Thyroid gland (tissue), 4 donors: ENCODE measurements at places on chromosomes 6 and 20. TPM values are rescaled to one million over a fixed set of nuclear protein-coding genes. Genes with fewer than 3 reads are reported as not detected.

GRCh38 chr6:118722829-118723813 lies 71.7 kb upstream of the CEP85L start:
- H3K4me3 ChIP-seq, result no peak overlapping the region
- no peaks in the 10 kb centered on the region for H3K27me3 ChIP-seq
- DNase-seq, result no peak
- H3K36me3 ChIP-seq, result no peaks in the 10 kb centered on the region
- no peaks in the 10 kb centered on the region for H3K4me1 ChIP-seq
- no peak overlapping the region for H3K27ac ChIP-seq

GRCh38 chr6:161748535-161749416 lies 474.9 kb upstream of the AGPAT4 start:
- no peak overlapping the region for H3K27ac ChIP-seq
- no peaks in the 10 kb centered on the region for H3K27me3 ChIP-seq
- no peak overlapping the region for H3K4me3 ChIP-seq
- DNase-seq, result peak; percentile 34
- H3K36me3 ChIP-seq, result no peaks in the 10 kb centered on the region

DNA sequence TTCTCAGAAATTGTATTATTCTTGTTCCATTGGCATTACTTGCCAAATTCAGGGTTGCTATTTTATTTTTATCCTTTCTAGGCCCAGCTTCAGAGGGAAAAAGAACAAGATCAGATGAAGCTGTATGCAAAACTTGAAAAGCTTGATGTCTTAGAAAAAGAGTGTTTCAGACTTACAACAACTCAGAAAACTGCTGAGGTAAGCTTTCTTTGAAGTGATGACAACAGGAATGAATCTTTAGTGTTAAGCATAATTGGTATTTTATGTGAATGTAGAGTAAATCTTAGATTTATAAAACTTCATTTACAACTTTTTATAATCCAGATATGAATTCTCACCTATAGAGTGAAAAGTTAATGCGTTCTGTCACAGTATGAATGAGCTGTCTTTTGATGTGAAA lies 58.4 kb downstream of the CEP57L1 start:
- no peaks in the 10 kb centered on the region for H3K36me3 ChIP-seq
- no peaks in the 10 kb centered on the region for H3K4me1 ChIP-seq
- no peak overlapping the region for H3K4me3 ChIP-seq
- no peak for DNase-seq
- no peak overlapping the region for H3K27ac ChIP-seq
- no peaks in the 10 kb centered on the region for H3K27me3 ChIP-seq

DNA sequence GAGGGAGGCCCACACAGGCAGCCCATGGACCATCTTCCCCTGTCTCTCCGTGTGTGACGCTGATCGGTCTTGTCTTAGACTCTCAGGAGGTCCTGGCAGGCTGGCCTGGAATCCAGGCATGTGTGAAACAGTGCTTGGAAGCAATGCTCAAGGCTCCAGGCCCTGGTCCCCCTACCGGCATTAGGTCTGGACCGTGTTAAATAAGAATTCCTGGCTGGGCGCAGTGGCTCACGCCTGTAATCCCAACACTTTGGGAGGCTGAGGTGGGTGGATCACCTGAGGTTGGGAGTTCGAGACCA lies 13.0 kb downstream of the IP6K3 start:
- DNase-seq, result no peak
- H3K4me3 ChIP-seq, result no peak overlapping the region
- H3K36me3 ChIP-seq, result peaks cover 17% of the 10 kb centered on the region
- H3K4me1 ChIP-seq, result peaks cover 41% of the 10 kb centered on the region
- H3K27ac ChIP-seq, result peak overlapping the region; percentile 66
- no peaks in the 10 kb centered on the region for H3K27me3 ChIP-seq

DNA sequence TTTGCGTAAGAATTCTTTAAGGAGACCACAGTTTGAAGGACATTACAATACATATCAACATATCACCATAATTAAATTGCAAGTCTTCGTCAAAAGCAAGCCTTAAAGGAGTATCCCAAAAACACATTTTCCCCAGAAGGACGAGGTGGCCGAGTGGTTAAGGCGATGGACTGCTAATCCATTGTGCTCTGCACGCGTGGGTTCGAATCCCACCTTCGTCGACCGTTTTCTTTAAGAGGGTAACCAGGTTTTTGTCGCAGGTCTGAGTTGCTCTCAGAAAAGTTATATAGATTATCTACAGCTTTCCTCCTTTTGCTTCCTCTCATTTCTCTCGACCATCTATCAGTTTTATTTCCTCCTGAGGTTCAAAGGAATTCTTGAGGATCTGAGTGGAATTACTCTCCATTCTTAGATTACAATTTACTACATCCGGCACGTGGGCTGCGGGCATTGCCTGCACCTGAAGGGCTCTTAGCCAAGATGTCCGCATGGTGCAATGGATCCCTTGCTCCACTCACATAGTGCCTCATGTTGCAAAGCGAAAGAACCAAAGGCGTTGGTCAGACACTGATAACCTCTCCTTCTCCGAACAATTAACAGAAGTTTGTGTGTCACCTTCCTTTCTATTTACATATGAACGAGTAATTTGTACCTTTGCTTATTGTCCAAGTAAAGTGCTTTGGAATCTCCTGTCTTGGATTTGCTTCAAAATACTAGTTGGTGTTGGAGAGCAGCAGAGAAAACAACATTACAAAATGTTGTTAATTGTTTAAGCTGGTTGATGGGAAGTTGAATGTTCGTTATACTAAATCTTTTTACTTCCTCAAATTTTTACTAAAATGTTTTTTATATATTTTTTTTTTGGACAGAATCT lies 14.0 kb downstream of the POM121L2 start:
- no peak overlapping the region for H3K4me3 ChIP-seq
- DNase-seq, result no peak
- no peak overlapping the region for H3K27ac ChIP-seq
- no peaks in the 10 kb centered on the region for H3K4me1 ChIP-seq
- H3K27me3 ChIP-seq, result peaks cover 38% of the 10 kb centered on the region

GRCh38 chr6:73139681-73140383 lies 85.5 kb downstream of the KHDC1L start:
- no peak overlapping the region for H3K4me3 ChIP-seq
- no peaks in the 10 kb centered on the region for H3K4me1 ChIP-seq
- no peak overlapping the region for H3K27ac ChIP-seq
- H3K36me3 ChIP-seq, result no peaks in the 10 kb centered on the region
- DNase-seq, result no peak

Gene CFAP206
- 3.7 TPM for total RNA-seq

Gene CST9
- total RNA-seq, result not detected

DNA sequence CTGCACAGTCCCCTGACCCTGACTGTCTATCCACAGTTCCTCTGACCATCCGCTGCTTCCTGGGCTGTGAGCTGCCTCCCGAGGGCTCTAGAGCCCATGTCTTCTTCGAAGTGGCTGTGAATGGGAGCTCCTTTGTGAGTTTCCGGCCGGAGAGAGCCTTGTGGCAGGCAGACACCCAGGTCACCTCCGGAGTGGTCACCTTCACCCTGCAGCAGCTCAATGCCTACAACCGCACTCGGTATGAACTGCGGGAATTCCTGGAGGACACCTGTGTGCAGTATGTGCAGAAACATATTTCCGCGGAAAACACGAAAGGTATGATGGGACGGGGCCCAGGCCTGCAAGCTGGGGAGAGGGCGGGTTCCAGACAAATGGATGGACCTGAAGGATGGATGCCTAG lies 4.3 kb downstream of the PROCR start:
- H3K27ac ChIP-seq, result no peak overlapping the region
- no peaks in the 10 kb centered on the region for H3K27me3 ChIP-seq
- H3K36me3 ChIP-seq, result no peaks in the 10 kb centered on the region
- no peak overlapping the region for H3K4me3 ChIP-seq
- peaks cover 8% of the 10 kb centered on the region for H3K4me1 ChIP-seq

- H3K36me3 ChIP-seq, result no peaks in the 10 kb centered on the region
- H3K4me3 ChIP-seq, result no peak overlapping the region
Measured at GRCh38 chr6:163285691-163286090, 128.8 kb upstream of the QKI start.

Gene ID4
- 333 TPM for total RNA-seq

Gene SEMG1
- total RNA-seq, result not detected

DNA sequence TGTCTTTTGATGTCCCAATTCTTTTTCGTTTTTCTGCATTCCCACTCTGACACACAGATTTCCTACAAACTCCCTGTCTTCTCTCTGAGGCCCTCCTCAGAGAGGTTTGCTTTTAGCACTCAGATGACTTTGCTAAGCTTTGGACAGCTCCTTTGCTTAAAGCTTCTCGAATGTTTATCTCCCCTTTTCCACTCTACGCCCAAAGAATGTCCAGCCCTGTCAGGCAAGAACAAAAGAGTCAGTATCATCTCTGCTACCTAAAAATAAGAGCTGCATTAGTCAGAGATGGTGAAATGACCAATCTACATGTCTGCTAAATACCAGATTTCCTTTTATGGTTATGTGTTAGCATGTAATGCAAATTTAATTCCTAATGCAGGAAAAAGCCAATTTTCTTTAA lies 56.8 kb downstream of the PREP start:
- peaks cover 16% of the 10 kb centered on the region for H3K4me1 ChIP-seq
- DNase-seq, result no peak
- no peak overlapping the region for H3K4me3 ChIP-seq
- no peaks in the 10 kb centered on the region for H3K27me3 ChIP-seq
- no peaks in the 10 kb centered on the region for H3K36me3 ChIP-seq

Gene SYS1
- total RNA-seq, result 68.1 TPM

- H3K27me3 ChIP-seq, result no peaks in the 10 kb centered on the region
- no peaks in the 10 kb centered on the region for H3K36me3 ChIP-seq
- DNase-seq, result no peak
- no peak overlapping the region for H3K27ac ChIP-seq
- H3K4me3 ChIP-seq, result no peak overlapping the region
- H3K4me1 ChIP-seq, result peaks cover 22% of the 10 kb centered on the region
Measured at GRCh38 chr6:108673602-108674001, 112.9 kb downstream of the FOXO3 start.

GRCh38 chr20:50560867-50561266 lies 50.7 kb downstream of the PTPN1 start:
- no peak overlapping the region for H3K27ac ChIP-seq
- no peaks in the 10 kb centered on the region for H3K27me3 ChIP-seq
- H3K4me3 ChIP-seq, result no peak overlapping the region
- H3K36me3 ChIP-seq, result no peaks in the 10 kb centered on the region

GRCh38 chr20:62874964-62875344 lies 13.3 kb upstream of the TCFL5 start:
- H3K4me3 ChIP-seq, result no peak overlapping the region
- no peak for DNase-seq
- H3K36me3 ChIP-seq, result no peaks in the 10 kb centered on the region
- no peak overlapping the region for H3K27ac ChIP-seq
- H3K27me3 ChIP-seq, result no peaks in the 10 kb centered on the region

DNA sequence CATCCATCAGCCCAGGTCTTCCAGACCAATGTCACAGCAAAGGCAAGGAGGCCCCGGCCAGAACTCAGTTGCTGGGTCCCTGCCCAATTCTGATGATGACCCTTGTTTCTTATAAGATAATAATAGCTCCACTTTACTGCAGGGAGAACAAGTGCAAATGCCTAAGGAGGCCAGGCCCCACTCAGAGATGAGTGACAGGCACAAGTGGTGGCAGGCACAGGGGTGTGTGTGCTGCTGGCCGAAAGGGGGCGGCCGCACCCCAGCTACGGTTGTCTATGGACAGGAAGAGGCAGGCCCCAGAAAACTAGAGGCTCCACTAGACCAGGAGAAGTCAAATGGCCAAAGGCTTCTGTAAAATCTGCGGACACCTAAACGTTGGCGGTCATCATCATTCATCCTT lies 28.6 kb downstream of the GNAS-AS1 start:
- H3K27ac ChIP-seq, result no peak overlapping the region
- H3K27me3 ChIP-seq, result no peaks in the 10 kb centered on the region
- no peaks in the 10 kb centered on the region for H3K36me3 ChIP-seq
- DNase-seq, result no peak

Gene SYCP2L
- total RNA-seq, result 4.5 TPM

DNA sequence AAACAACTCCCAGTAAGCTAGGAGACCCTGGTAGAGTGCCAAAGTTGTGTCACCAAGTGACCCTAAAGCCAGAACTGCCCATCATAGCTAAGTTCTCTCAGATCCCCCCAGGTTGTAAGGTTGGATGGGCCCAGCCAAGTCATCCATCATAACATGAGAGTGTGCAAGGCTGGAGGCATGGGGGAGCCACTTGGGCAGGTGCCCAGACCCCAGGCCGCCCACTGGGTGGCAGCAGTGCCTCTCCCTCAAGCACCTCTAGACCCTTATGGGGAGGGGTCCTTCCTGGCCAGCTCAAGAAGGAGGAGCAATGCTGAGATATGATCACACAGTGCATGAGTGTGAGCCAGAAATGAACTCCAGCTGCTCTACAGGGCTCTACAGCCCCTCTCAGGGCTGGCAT lies 154.5 kb downstream of the MYLK4 start:
- no peaks in the 10 kb centered on the region for H3K36me3 ChIP-seq
- H3K27me3 ChIP-seq, result no peaks in the 10 kb centered on the region
- H3K4me1 ChIP-seq, result no peaks in the 10 kb centered on the region

Gene VSX1
- total RNA-seq, result not detected
